ENCODE measurements at places on chromosomes 13 and 19.

GRCh38 chr13:86569974-86570373, 770.8 kb upstream of the SLITRK6 start:
- DNase-seq, result no peak

DNA sequence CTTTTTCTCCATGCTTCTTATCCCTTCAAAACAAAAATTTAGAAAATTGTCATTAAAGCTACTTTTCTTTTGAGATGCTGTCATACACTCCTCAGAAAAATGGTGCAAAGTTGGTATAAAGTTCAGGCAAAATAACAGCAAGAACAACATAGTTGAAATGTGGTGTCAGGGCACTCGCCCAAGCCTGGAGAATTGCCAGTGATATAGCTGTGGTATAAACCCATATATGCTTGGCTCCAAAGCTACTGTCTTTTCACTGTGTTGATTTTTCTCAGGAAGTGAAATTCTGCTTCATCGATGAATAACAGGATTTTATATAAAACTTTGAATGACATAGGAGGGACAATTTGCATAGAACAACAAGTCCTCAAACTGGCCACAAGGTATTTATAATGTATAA, 2532.9 kb downstream of the PCDH9 start:
- no peak for DNase-seq

- DNase-seq, result peak; percentile 84
These were observed 25.5 kb downstream of the FGF21 start for GRCh38 chr19:48780631-48781391.

GRCh38 chr19:35720648-35721047, 2.8 kb downstream of the KMT2B start:
- DNase-seq, result no peak

DNA sequence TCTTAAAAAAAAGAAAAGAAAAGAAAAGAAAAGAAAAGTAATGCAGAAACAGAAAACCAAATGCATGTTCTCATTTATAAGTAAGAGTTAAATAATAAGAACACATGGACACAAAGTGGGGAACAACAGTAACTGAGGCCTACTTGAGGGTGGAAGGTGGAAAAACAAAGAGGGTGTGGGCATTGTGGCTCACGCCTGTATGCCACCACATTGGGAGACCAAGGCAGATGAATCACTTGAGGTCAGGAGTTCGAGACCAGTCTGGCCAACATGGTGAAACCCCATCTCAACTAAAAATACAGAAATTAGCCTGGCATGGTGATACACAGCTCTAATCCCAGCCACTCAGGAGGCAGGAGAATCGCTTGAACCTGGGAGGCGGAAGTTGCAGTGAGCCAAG, 8.1 kb downstream of the ZNF708 start:
- no peak for DNase-seq

DNA sequence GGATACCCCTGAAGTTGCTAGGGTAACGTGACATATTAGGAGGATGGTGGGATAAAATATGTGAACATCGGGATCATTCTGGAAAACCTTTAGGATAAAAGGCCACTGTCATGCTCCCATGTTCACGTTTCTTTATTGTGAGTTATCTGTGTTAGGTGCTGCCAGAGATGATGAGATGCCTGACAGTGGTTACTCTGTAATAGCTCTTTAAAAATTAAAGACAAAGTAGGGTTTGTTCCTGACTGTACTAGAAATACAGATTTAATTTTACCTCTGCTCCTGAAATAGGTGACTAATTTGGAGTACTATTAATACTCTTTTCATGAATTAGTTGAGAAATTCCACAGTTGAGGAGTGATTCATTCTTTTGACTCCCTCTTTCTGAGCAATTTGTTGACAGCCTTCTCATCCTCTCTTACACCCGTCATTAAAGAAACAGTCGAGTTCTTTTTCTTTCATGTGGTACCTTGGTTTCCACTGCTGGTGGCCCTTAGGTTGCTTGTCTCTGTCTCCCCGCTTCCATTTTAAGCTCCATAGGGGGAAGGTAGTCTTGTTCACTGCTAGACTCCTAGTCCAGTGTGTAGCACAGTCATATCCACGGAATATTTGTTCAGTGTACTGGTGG, 28.4 kb downstream of the SAE1 start:
- DNase-seq, result no peak

- no peak for DNase-seq
These were observed 3.1 kb upstream of the BEST2 start for GRCh38 chr19:12748489-12748888.

- DNase-seq, result no peak
These were observed 85.9 kb downstream of the MBNL2 start for GRCh38 chr13:97307882-97308624.

GRCh38 chr19:44987148-44987675, 14.1 kb upstream of the RELB start:
- DNase-seq, result peak; percentile 62

DNA sequence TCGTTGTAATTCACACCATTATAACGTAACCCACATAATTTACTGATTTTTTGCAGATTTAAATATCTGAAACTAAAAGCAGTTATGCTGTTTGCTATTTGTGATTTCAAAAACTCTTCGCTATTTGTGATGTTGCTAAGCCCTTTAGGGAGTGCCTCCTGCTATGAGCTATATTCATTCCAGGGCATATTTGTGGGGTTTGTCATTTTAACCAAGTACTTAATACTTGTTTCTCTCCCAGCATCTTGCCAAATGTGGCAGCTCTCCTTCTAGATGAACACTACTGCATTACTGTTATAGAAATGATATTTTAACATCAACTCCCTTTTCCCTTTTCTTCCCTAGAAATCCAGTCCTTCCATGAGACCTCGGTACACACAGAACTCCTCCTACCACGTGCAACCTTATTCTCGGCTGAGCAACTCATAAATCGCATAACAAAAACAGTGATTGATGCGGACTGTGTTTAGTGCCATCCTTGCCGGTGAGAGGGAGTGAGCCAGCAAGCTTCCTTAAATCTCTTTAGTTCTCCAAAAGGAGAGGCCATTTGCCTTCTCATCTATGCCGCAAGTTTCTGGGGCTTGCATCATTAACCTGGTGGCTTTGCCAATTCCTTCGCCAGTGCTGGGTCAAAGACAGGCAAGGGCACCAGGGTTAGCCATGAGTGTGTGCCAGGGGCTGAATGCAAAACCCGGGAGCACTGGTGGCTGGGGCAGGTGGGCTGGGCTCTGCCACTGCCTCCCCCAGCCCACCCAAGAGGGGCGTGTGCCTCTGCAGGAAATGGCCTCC, 33.4 kb downstream of the RFX2 start:
- DNase-seq, result peak; percentile 72

- DNase-seq, result no peak
These were observed 7.8 kb downstream of the CPB2 start for GRCh38 chr13:46097015-46097414.

Data from MV-4-11 (cell line).